ENCODE measurements at places on chromosomes 7 and 10. TPM values are rescaled to one million over a fixed set of nuclear protein-coding genes. Genes with fewer than 3 reads are reported as not detected.
A peak's percentile ranks its signal among the peaks of the same experiment; 100 is the strongest.

GRCh38 chr10:96858038-96858705 lies 26.1 kb downstream of the LCOR start:
- no peak overlapping the region for H3K4me3 ChIP-seq
- no peaks in the 10 kb centered on the region for H3K27me3 ChIP-seq
- peaks cover 45% of the 10 kb centered on the region for H3K4me1 ChIP-seq
- H3K27ac ChIP-seq, result no peak overlapping the region

The ANKRD22 gene
- total RNA-seq, result not detected

The WNT16 gene
- not detected for total RNA-seq

The A1CF gene
- total RNA-seq, result 58.1 TPM

The ATOH7 gene
- total RNA-seq, result not detected

The FAM3C gene
- 11.3 TPM for total RNA-seq

DNA sequence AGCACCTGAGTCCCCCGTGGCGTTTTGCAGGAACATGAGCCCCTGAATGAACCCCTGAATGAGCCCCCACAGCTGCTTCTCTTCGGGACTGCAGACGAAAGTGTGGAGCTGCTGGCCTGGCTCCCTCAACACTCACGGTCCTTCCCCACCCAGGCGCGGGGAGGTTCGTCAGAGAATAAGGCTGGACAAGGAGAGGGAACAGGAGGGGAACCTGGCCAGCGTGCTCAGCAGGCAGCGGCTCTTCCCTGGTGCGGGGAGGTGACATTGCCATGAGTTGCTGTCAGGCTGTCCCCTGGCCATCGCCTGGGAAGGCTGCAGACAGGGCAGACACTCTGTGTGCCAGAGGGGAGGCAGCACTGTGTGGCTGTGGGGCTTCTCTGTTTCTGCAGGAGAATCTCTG lies 80.9 kb upstream of the SHH start:
- no peaks in the 10 kb centered on the region for H3K36me3 ChIP-seq
- no peaks in the 10 kb centered on the region for H3K4me1 ChIP-seq
- DNase-seq, result no peak
- H3K27me3 ChIP-seq, result peaks cover 5% of the 10 kb centered on the region
- H3K27ac ChIP-seq, result no peak overlapping the region
- no peak overlapping the region for H3K4me3 ChIP-seq

- no peak for DNase-seq
- peaks cover 10% of the 10 kb centered on the region for H3K4me1 ChIP-seq
- peaks cover 2% of the 10 kb centered on the region for H3K27me3 ChIP-seq
- H3K4me3 ChIP-seq, result no peak overlapping the region
- H3K27ac ChIP-seq, result no peak overlapping the region
Observed at GRCh38 chr7:117836-118614, 74.3 kb upstream of the FAM20C start.

DNA sequence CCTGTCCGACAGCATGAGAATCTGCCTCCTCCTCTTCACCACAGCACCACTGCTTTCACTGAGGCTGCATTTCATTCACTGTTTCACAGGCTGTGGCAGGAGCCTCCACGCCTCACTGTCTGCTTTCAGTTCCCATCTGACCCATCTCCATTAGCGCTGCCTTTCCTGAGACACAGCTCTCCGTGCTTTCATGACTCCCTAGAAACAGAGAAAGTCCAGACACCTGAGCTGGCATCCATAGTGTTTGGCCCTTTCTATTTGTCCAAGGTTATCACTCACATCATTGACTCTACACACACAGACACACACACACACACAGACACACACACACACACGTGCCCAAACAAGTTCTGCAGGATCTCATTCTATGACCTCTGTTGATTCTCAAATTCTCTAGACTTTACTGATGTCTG lies 5.2 kb downstream of the LGI1 start:
- no peaks in the 10 kb centered on the region for H3K36me3 ChIP-seq
- no peak overlapping the region for H3K4me3 ChIP-seq
- no peaks in the 10 kb centered on the region for H3K4me1 ChIP-seq
- peaks cover 17% of the 10 kb centered on the region for H3K27me3 ChIP-seq
- no peak for DNase-seq

GRCh38 chr7:32319012-32319382 lies 171.2 kb downstream of the LSM5 start:
- no peaks in the 10 kb centered on the region for H3K4me1 ChIP-seq
- no peak overlapping the region for H3K4me3 ChIP-seq
- no peak overlapping the region for H3K27ac ChIP-seq
- no peaks in the 10 kb centered on the region for H3K36me3 ChIP-seq
- DNase-seq, result no peak

The OGDHL gene
- total RNA-seq, result 1.6 TPM

GRCh38 chr7:91263384-91264045 lies 718 bp upstream of the FZD1 start:
- peak overlapping the region; percentile 68 for H3K4me3 ChIP-seq
- H3K36me3 ChIP-seq, result no peaks in the 10 kb centered on the region
- peaks cover 15% of the 10 kb centered on the region for H3K4me1 ChIP-seq
- no peak overlapping the region for H3K27ac ChIP-seq
- no peaks in the 10 kb centered on the region for H3K27me3 ChIP-seq

The CPSF4 gene
- 44.4 TPM for total RNA-seq

DNA sequence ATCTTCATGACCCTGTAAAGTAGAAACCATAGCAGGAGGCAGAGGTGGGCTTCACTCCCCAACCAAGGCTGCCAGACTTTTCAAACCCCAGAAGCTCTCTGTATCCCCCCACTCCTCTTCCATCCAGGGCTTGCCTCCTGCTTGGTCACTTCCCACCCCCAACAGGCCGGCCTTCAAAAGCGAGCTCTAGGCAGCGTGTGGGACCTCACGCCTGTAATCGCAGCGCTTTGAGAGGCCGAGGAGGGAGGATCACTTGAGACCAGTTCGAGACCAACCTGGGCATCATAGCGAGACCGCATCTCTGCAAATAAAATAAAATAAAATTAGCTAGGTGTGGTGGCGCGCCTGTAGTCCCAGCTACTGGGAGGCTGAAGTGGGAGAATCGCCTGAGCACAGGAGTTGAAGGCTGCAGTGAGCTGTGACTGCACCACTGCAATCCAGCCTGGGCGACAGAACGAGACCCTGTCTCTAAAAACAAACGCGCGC lies 743 bp upstream of the POR start:
- peak overlapping the region; percentile 90 for H3K27ac ChIP-seq
- no peaks in the 10 kb centered on the region for H3K27me3 ChIP-seq
- H3K4me1 ChIP-seq, result peaks cover 69% of the 10 kb centered on the region
- DNase-seq, result no peak

DNA sequence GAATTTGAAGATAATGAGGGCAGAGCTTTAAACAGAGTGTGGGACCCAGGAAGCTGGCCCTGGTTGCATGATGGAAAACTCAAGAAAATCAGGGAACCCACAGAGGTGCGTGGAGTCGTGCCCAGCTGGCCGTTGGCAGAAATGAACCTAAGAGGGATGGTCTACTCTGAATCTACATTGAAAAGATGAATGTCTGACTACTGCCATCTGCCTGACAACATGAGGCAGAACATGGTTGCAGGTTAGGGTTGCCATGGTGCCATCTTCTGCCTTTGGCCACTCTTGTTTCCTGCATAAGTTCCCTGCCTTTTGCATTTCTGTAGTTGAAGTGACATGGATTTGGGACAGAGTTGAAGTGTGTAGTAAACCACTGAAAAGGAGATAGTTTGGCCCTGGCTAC lies 138.5 kb upstream of the COBL start:
- no peak overlapping the region for H3K27ac ChIP-seq
- no peaks in the 10 kb centered on the region for H3K36me3 ChIP-seq
- H3K4me1 ChIP-seq, result no peaks in the 10 kb centered on the region
- no peaks in the 10 kb centered on the region for H3K27me3 ChIP-seq
- DNase-seq, result no peak
- H3K4me3 ChIP-seq, result no peak overlapping the region

The FERD3L gene
- total RNA-seq, result not detected

The ATRNL1 gene
- 0.04 TPM for total RNA-seq

DNA sequence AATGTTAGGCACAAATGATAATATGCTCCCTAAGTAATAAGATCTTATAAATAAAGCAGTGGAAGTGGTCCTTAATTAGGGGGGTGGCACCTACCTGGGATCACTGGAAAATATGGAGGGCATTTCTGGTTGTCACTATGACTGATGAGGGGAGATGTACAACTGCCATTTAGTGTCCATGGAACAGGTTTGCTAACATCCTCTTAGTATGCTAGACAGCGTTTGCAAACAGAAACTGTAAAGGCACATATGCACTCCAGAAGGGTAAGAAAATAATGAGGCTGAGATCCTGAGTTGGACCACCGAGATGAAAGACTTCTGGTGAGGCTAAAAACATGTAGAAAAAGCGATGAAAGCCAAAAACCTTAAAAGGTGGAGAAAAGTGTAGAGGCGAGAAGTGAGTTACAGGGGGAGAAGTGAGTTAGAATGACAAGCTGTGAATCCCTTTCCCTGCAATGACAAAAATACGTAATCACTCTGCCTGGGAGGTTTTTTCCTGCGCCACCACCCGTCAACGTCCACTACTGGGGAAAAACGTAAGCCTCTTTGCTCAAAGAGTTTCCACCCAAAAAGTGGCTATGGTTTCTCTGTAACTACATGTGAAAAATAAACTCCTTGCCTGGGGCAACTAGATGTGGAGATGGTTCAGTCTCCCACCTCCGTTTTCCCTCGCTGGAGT lies 767 bp downstream of the KRIT1 start:
- no peak for DNase-seq
- H3K27ac ChIP-seq, result peak overlapping the region; percentile 99
- peak overlapping the region; percentile 98 for H3K4me3 ChIP-seq
- H3K27me3 ChIP-seq, result no peaks in the 10 kb centered on the region
- H3K36me3 ChIP-seq, result peaks cover 8% of the 10 kb centered on the region
- peaks cover 35% of the 10 kb centered on the region for H3K4me1 ChIP-seq

DNA sequence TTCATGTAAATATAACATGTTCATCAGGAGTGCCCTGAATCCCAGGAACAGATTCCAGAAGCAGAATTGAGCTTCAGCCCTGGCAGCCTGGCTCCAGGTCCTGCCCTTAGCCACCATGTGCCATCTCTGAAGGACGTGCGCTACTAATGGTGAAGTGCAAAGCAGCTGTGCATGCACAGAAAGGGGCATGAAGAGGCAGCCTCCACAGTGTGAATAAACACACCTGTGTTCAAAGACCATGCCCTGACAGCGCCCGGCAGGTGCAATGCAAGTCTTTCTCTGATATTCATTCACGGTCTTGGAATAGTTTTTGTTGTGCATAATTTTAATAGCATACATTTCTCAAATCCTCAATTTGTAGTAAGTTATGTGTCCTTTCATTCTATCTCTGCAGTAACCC lies 250.4 kb upstream of the TCERG1L start:
- H3K36me3 ChIP-seq, result no peaks in the 10 kb centered on the region
- H3K4me1 ChIP-seq, result no peaks in the 10 kb centered on the region
- no peak overlapping the region for H3K27ac ChIP-seq
- H3K4me3 ChIP-seq, result no peak overlapping the region

- H3K4me1 ChIP-seq, result peaks cover 13% of the 10 kb centered on the region
- no peak overlapping the region for H3K27ac ChIP-seq
- no peak for DNase-seq
- H3K4me3 ChIP-seq, result no peak overlapping the region
- no peaks in the 10 kb centered on the region for H3K27me3 ChIP-seq
Observed at GRCh38 chr10:13078912-13079775, 20.8 kb upstream of the OPTN start.

The PAPOLB gene
- not detected for total RNA-seq

- no peaks in the 10 kb centered on the region for H3K36me3 ChIP-seq
- H3K27ac ChIP-seq, result no peak overlapping the region
- no peak for DNase-seq
- no peaks in the 10 kb centered on the region for H3K27me3 ChIP-seq
- H3K4me3 ChIP-seq, result no peak overlapping the region
Observed at GRCh38 chr7:32075612-32076011, 5.4 kb upstream of the PDE1C start.

- H3K4me3 ChIP-seq, result no peak overlapping the region
- no peak for DNase-seq
- H3K27me3 ChIP-seq, result peaks cover 3% of the 10 kb centered on the region
- H3K4me1 ChIP-seq, result no peaks in the 10 kb centered on the region
Observed at GRCh38 chr10:42963312-42963711, 113.6 kb upstream of the RET start.

The PRDX3 gene
- 643 TPM for total RNA-seq

- H3K4me1 ChIP-seq, result no peaks in the 10 kb centered on the region
- no peak for DNase-seq
- H3K27me3 ChIP-seq, result peaks cover 5% of the 10 kb centered on the region
- H3K36me3 ChIP-seq, result no peaks in the 10 kb centered on the region
Observed at GRCh38 chr7:43240565-43240964, 128.1 kb downstream of the HECW1 start.

GRCh38 chr7:108094346-108094745 lies 35.8 kb downstream of the LAMB4 start:
- no peak overlapping the region for H3K4me3 ChIP-seq
- DNase-seq, result no peak
- H3K36me3 ChIP-seq, result no peaks in the 10 kb centered on the region
- no peaks in the 10 kb centered on the region for H3K27me3 ChIP-seq

GRCh38 chr7:16804674-16805439 lies at the start of gene AGR2:
AGR2 (minus strand) TSS chr7:16804999; CDS start chr7:16801796, 3,203 bp downstream.
- H3K4me1 ChIP-seq, result peaks cover 23% of the 10 kb centered on the region
- no peaks in the 10 kb centered on the region for H3K36me3 ChIP-seq
- H3K27me3 ChIP-seq, result 0 out of 3 replicates have a peak, but pooled peaks cover 6% of the 10 kb centered on the region
- no peak within 1 kb of the TSS for H3K27ac ChIP-seq
- no peak for DNase-seq

GRCh38 chr7:157612664-157613561 lies 276.1 kb downstream of the DNAJB6 start:
- no peaks in the 10 kb centered on the region for H3K36me3 ChIP-seq
- H3K27ac ChIP-seq, result no peak overlapping the region
- H3K4me3 ChIP-seq, result no peak overlapping the region
- H3K27me3 ChIP-seq, result peaks cover 2% of the 10 kb centered on the region
- H3K4me1 ChIP-seq, result no peaks in the 10 kb centered on the region
- DNase-seq, result no peak

- H3K27me3 ChIP-seq, result no peaks in the 10 kb centered on the region
- H3K4me1 ChIP-seq, result peaks cover 98% of the 10 kb centered on the region
- H3K36me3 ChIP-seq, result no peaks in the 10 kb centered on the region
- no peak for DNase-seq
Observed at GRCh38 chr7:2802101-2802500, 42.0 kb downstream of the GNA12 start.

GRCh38 chr7:120273476-120273975 lies 551 bp downstream of the KCND2 start:
- H3K4me3 ChIP-seq, result peak overlapping the region; percentile 9
- H3K27me3 ChIP-seq, result no peaks in the 10 kb centered on the region
- H3K4me1 ChIP-seq, result no peaks in the 10 kb centered on the region
- no peak overlapping the region for H3K27ac ChIP-seq
- H3K36me3 ChIP-seq, result no peaks in the 10 kb centered on the region
- DNase-seq, result peak; percentile 0

DNA sequence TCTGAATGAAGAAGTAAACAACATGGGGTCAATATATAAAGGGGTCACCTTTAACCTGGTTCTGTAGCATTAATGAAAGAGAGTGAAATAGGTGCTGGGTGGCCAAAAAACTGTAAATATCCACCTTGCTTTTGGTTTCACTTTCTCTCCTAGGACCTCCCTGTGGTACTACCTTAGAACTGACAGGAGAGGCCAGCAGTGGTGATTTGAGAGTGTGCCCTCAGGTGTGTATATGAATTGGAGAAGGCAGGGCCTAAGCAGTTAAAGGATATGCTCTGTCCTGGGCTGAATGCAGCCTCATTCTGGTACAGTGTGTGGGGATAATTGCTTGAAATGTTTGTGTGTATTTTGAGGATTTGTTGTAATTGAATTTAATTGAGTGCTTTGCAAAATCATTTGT lies 62.0 kb downstream of the BBS9 start:
- peaks cover 17% of the 10 kb centered on the region for H3K4me1 ChIP-seq
- DNase-seq, result peak; percentile 54
- H3K27ac ChIP-seq, result peak overlapping the region; percentile 28
- H3K27me3 ChIP-seq, result no peaks in the 10 kb centered on the region
- H3K36me3 ChIP-seq, result no peaks in the 10 kb centered on the region
- H3K4me3 ChIP-seq, result peak overlapping the region; percentile 34

- no peak for DNase-seq
- no peaks in the 10 kb centered on the region for H3K27me3 ChIP-seq
- H3K4me1 ChIP-seq, result no peaks in the 10 kb centered on the region
- H3K4me3 ChIP-seq, result no peak overlapping the region
- no peak overlapping the region for H3K27ac ChIP-seq
Observed at GRCh38 chr7:108196004-108196403, 65.8 kb upstream of the LAMB4 start.

Data from HepG2 (cell line).